ENCODE measurements at places on chromosomes 6 and 20. TPM values are rescaled to one million over a fixed set of nuclear protein-coding genes. Genes with fewer than 3 reads are reported as not detected.

Gene ARFRP1
- 13.0 TPM for total RNA-seq

Gene FAM217A
- not detected for total RNA-seq

Gene RAB44
- not detected for total RNA-seq

Gene CRYBG1
- total RNA-seq = 3.7 TPM

Gene SIRPB1
- 3.7 TPM for total RNA-seq
